ENCODE measurements at places on chromosomes 3 and 15.
A peak's percentile ranks its signal among the peaks of the same experiment; 100 is the strongest.

GRCh38 chr3:161069511-161070251 is 35.5 kb downstream of the B3GALNT1 start:
- DNase-seq: peak; percentile 77

GRCh38 chr15:80695911-80696661 is 976 bp downstream of the ABHD17C start:
- DNase-seq: peak; percentile 47

GRCh38 chr15:74383695-74384565 is 16.5 kb upstream of the CYP11A1 start:
- DNase-seq: no peak

DNA sequence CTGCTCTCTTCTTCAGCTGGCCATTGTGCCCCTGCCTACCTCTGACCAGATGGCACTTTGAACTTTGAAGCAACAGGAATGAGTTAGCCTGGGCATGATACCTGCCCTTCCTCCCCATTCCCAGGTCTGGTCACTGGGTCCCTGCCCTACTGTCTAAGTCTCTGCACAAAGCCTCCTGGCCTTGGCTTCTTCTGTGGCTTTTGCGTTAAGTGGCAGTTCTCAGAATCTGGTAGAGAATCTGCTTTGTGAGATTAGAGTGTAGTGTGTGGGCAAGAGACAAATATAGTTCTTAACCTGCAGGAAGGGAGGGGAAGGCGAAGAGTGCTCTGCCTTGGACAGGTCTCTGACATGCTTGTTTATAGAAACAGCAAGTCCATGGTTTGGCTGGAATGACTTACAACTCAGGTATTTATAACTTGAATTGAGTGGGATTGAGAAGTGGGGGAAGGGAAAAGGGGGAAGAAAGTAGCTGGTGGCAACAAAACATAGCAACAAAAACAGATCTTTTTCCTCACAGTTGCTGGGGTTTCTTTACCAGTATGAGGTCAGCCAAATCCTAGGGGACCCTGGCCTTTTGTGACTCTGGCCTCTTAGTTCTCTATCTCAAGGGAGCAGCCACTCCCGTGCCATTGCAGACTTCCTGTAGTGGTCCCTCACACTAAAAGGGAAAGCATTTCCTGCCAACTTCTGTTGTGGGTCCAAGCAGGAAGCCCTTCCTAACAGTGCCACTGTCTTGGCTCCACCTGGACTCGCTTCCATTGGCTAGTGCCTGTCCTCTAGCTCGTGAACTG is 16.7 kb downstream of the MAPKBP1 start:
- DNase-seq: peak; percentile 78

- DNase-seq: no peak
These were observed 14.9 kb downstream of the KBTBD12 start for GRCh38 chr3:127929818-127930413.

GRCh38 chr3:144470666-144471065 is 499.0 kb downstream of the DIPK2A start:
- DNase-seq: no peak

- DNase-seq: no peak
These were observed 169.0 kb downstream of the PGPEP1L start for GRCh38 chr15:98838387-98839259.

DNA sequence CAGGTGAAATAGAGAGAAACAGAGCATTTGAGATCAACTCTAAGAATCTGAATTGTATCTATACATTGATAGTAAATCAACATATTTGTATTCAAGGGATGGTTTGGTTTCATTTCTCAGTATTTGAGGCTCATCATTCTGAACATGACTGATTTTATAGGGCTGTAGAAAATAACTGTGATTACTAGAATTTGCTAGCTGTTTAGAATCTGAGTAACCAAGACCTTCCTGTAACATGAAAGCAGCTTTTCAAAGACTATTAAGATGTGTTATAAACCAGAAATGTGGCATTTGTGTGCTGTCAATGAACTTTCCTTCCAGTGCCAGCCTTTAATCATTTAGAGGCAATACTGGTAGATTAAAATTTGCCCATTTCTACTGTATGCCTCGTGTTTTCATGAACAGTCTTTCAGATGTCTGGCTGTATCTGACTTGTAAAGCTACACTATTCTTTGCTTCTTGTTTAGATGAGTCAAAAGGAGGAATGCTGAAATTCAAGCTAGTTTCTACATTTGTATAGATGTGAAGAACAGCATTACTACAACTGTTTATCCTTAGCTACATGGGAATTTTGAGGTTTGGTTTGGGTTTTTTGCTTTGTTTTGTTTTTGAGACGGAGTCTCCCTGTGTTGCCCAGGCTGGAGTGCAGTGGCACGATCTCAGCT is 137.3 kb upstream of the BHLHE40 start:
- no peak for DNase-seq
